ENCODE measurements at places on chromosomes 11 and 22.

DNA sequence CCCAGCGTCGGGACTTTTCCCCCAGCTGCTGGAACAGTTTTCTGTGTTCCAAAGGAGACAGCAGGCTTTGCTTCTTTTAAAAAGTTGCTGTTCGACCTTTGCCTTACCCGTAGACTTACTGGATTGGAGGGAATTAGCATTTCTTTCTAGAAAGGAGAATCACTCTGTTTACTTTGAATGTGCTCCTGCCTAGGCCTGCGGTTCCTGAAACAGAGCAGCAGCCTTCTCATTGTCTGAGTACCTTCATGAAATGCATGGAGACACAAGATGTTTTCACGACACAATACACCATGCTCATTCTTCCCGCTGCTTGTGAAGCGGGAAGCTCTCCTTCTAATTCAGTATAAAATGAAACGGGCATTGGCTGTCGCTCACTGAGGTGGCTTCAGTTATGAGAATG lies 196.2 kb downstream of the TBC1D22A start:
- DNase-seq, result no peak

GRCh38 chr22:18148293-18148965 lies 1.5 kb upstream of the USP18 start:
- no peak for DNase-seq

DNA sequence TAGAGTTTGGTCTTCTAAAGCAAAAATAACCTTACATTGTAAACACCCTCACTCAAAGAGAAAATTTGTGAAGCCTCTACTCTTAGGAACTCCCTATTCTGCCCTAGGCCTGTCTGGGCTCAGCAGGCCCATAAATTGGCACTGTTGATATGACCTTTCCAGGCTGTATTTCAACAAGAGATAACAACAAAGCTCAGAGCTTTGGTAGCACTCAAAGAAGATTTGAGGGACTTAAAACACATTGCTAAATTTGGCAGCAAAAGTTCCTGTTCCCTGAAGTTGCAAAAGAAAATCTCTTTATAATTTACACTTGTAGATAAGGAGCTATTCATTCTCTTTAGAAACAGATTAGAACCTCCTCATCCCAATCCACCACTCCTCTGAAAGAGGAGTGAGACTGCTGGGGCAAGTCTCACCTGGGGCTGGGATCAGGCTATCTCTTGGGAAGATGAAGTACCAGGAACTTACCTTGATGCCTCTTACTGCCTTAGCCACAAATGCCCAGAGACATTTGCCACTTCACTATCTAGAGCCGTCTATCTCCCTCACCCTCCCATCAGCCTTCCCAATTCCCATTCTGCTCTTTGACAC lies 110.4 kb upstream of the AKIP1 start:
- DNase-seq, result no peak

GRCh38 chr11:10762185-10762584 lies 11.1 kb downstream of the CTR9 start:
- no peak for DNase-seq

DNA sequence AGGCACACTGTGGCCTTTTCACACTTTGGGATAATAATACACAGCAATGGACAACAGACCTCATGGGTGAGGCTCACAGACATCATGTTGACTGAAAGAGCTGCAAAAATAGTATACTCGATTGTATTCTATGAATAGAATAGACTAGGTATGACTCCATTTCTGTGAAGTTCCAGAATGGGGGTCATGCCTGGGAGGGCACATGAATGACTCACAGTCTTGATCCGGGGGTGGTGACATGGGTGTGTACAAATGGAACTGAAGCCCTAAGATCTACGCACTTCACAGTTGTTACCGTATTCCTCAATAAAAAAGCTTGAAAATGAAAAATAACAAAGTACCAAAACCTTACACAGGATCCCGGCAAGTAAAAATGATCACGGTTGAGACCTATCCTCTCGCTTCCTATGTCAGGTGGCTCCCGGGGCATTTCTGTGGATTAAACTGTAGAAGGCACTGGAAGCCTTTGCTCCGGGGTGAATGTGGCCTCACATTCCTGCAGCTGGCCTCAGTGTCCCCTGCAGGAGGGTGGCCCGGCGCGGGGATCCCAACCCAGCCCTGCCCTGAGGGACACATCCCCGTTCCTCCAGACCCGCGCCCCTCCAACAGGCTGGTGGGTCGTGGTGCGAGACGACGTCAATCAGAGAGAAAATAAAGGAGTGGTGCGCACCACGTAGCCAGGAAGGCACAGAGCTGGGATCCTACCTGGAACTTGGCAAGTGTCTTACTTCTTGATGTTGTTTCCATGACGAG lies 75.9 kb downstream of the NECTIN1 start:
- DNase-seq, result no peak

- DNase-seq, result peak; percentile 19
Measured at GRCh38 chr22:26398741-26399153, 30.3 kb upstream of the ASPHD2 start.
